Naive thymus-derived CD4-positive, alpha-beta T cell (primary cell): ENCODE measurements at places on chromosomes 5 and 9. TPM values are rescaled to one million over a fixed set of nuclear protein-coding genes. Genes with fewer than 3 reads are reported as not detected.

GRCh38 chr5:129118826-129119225, 24.3 kb downstream of the ISOC1 start:
- no peak for DNase-seq
- no peaks in the 10 kb centered on the region for H3K27me3 ChIP-seq
- no peaks in the 10 kb centered on the region for H3K4me1 ChIP-seq
- H3K27ac ChIP-seq, result no peak overlapping the region

GRCh38 chr5:72693546-72694205, 122.8 kb upstream of the TNPO1 start:
- H3K27ac ChIP-seq, result no peak overlapping the region
- H3K27me3 ChIP-seq, result no peaks in the 10 kb centered on the region
- no peaks in the 10 kb centered on the region for H3K4me1 ChIP-seq
- H3K4me3 ChIP-seq, result no peak overlapping the region

SHOC1 gene
- polyA plus RNA-seq, result not detected

- no peak overlapping the region for H3K27ac ChIP-seq
- H3K27me3 ChIP-seq, result no peaks in the 10 kb centered on the region
- no peaks in the 10 kb centered on the region for H3K36me3 ChIP-seq
- H3K4me1 ChIP-seq, result no peaks in the 10 kb centered on the region
- DNase-seq, result no peak
- no peak overlapping the region for H3K4me3 ChIP-seq
Observed at GRCh38 chr5:176847726-176848290, 37.4 kb downstream of the UNC5A start.

SLC6A19 gene
- not detected for polyA plus RNA-seq

DNA sequence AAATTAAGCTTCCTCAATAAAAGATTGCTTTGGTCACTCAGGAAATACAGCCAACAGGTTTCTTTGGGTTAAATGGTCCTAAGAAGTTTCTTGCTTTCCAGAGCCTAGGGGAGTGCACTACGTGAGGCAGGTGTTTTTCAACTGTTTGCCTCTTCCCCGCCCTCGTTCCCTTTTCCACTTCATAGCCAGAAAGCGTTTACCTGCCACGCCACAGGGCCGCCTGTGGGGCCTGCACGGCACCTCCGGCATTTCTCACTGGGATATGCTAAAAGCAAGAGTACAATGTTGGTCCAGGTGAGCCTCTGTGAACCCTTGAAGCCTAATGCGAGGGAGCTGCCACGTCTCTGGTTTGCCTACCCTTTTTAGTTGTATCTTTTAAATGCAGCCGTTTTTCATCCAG, 167.6 kb upstream of the OTULINL start:
- no peaks in the 10 kb centered on the region for H3K36me3 ChIP-seq
- H3K4me1 ChIP-seq, result peaks cover 31% of the 10 kb centered on the region

DNA sequence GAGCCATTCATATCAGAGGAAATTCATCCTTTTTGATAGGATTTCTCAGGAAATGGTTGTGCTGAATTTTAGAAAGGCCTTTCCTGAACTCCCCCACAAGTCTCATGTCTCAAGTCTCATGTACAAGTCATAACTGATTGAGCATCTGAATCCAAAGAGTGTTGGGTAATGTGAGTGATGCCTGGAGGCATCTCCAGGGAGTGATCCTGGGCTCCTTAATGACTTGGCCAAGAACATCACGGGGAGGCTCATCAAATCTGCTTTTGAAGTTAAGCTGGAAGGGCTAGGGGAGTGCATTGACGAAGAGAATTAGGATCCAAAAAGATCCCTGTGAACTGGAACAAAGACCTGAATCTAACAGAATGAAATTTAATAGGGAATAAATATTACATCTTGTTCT, 79.2 kb downstream of the MAST4 start:
- no peak overlapping the region for H3K4me3 ChIP-seq
- no peaks in the 10 kb centered on the region for H3K4me1 ChIP-seq
- no peaks in the 10 kb centered on the region for H3K27me3 ChIP-seq
- H3K27ac ChIP-seq, result no peak overlapping the region

GRCh38 chr9:122888480-122888879, 16.7 kb downstream of the RC3H2 start:
- H3K4me1 ChIP-seq, result no peaks in the 10 kb centered on the region
- DNase-seq, result no peak
- no peak overlapping the region for H3K4me3 ChIP-seq
- H3K27ac ChIP-seq, result no peak overlapping the region
- no peaks in the 10 kb centered on the region for H3K27me3 ChIP-seq

DNA sequence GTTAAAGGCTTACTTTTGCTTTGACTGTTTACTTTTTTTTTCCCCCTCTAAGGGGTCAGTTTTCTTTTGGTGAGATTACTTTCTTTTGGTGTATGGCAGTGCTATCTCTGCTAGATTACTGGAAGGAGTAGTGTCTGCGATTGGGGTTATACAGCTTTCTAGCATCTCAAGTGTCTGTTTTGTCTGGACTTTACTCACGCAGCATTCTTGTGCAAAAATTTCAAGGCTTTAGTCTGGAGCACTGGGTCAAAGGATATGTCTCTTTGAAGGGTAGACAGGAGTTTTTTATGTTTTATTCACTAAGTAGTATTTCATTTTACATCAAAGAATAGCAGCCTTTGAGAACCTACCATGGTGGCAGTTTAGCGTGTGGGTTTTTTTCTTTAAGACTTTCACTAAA, 52.6 kb downstream of the NDUFS4 start:
- H3K4me1 ChIP-seq, result no peaks in the 10 kb centered on the region
- H3K36me3 ChIP-seq, result no peaks in the 10 kb centered on the region
- no peak overlapping the region for H3K4me3 ChIP-seq
- no peak overlapping the region for H3K27ac ChIP-seq
- DNase-seq, result no peak
- no peaks in the 10 kb centered on the region for H3K27me3 ChIP-seq

DNA sequence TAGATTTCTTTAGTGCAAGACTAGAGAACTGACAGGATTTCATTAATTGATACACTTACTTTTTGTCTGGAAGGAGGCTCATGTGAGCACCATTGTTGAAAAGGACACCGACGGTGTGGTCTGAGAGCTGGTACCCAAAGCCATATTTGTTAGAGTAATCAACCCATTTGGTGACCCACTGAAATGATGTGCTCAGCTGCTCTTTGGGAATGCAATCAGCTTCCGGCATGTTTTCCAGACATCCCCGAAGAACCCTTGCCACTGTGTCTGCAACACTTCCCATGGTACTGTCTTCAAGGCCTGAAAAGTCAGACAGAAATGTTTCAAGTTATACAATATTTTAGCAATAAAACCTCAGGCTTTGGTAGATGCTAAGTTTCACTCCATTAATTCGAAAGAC, 4.4 kb downstream of the PLK2 start:
- H3K27me3 ChIP-seq, result no peaks in the 10 kb centered on the region
- no peak overlapping the region for H3K27ac ChIP-seq
- no peaks in the 10 kb centered on the region for H3K36me3 ChIP-seq
- H3K4me1 ChIP-seq, result peaks cover 9% of the 10 kb centered on the region

PFN3 gene
- not detected for polyA plus RNA-seq

- no peak overlapping the region for H3K4me3 ChIP-seq
- no peaks in the 10 kb centered on the region for H3K27me3 ChIP-seq
- peaks cover 11% of the 10 kb centered on the region for H3K4me1 ChIP-seq
- H3K36me3 ChIP-seq, result no peaks in the 10 kb centered on the region
Observed at GRCh38 chr5:143226872-143227271, 176.6 kb downstream of the NR3C1 start.

DNA sequence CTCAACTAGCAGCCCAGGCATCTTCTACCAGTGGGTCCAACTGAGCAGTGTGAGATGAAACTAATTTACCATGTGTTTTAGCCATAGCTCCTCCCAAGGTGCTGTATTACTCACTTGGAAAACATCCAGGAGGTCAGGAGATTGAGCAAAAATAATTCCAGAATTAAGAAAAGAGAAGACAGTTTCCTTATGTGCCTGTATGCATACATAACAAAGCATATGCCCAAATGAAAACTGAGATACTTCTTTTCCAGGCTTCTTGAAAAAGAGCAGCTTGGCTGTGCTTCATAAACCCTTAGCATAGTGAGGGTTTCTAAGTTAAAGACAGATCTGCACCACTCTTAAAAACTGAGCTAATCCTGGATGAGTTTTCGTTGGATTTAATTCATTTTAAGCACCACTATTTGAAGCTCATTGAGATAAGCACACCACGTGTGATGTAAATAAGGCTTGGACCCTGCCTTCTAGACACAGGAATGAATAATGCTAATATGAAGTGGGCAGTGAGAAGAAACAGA, 119.4 kb downstream of the ADAMTS12 start:
- no peaks in the 10 kb centered on the region for H3K27me3 ChIP-seq
- no peaks in the 10 kb centered on the region for H3K4me1 ChIP-seq
- no peaks in the 10 kb centered on the region for H3K36me3 ChIP-seq
- no peak overlapping the region for H3K4me3 ChIP-seq
- no peak overlapping the region for H3K27ac ChIP-seq
- no peak for DNase-seq

GRCh38 chr9:37943345-37944265, 39.7 kb upstream of the SLC25A51 start:
- no peaks in the 10 kb centered on the region for H3K36me3 ChIP-seq
- H3K27ac ChIP-seq, result no peak overlapping the region
- H3K4me3 ChIP-seq, result no peak overlapping the region
- no peaks in the 10 kb centered on the region for H3K4me1 ChIP-seq

GRCh38 chr5:14678773-14679334, 14.3 kb downstream of the OTULIN start:
- peaks cover 26% of the 10 kb centered on the region for H3K4me1 ChIP-seq
- no peak overlapping the region for H3K27ac ChIP-seq
- H3K36me3 ChIP-seq, result no peaks in the 10 kb centered on the region
- H3K27me3 ChIP-seq, result no peaks in the 10 kb centered on the region
- DNase-seq, result no peak
- no peak overlapping the region for H3K4me3 ChIP-seq

TAS2R1 gene
- polyA plus RNA-seq, result not detected

DNA sequence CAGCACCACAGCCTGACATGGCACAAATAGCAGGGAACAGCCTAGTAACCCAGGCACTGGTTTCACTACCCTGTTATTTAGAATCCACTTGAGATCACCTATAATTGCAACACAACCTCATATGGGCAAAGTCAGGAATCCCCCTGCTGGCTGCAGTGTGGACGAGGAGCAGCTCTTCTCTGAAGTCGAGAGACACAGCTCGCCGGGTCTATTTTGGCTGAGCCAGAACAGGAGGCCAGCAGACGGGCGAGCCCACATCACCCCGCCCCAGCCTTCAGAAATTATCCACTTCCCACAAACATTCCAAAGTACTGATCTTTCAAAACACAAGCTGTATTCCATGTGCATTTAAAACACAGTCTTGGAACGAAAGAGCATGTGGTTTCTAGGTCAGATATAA, 179.0 kb downstream of the ROR2 start:
- no peaks in the 10 kb centered on the region for H3K36me3 ChIP-seq
- no peaks in the 10 kb centered on the region for H3K27me3 ChIP-seq
- H3K4me3 ChIP-seq, result no peak overlapping the region
- DNase-seq, result no peak
- peaks cover 4% of the 10 kb centered on the region for H3K4me1 ChIP-seq

GRCh38 chr5:166431456-166431855, 1860.0 kb upstream of the WWC1 start:
- H3K36me3 ChIP-seq, result no peaks in the 10 kb centered on the region
- no peak overlapping the region for H3K27ac ChIP-seq
- no peak for DNase-seq
- no peak overlapping the region for H3K4me3 ChIP-seq
- H3K27me3 ChIP-seq, result no peaks in the 10 kb centered on the region

GRCh38 chr9:128001779-128002298, 21.1 kb upstream of the EEIG1 start:
- H3K27me3 ChIP-seq, result no peaks in the 10 kb centered on the region
- H3K4me1 ChIP-seq, result peaks cover 43% of the 10 kb centered on the region
- no peak overlapping the region for H3K27ac ChIP-seq
- H3K36me3 ChIP-seq, result no peaks in the 10 kb centered on the region

ANKRD55 gene
- polyA plus RNA-seq, result 48.2 TPM

TARS1 gene
- polyA plus RNA-seq, result 58.5 TPM

- H3K4me1 ChIP-seq, result no peaks in the 10 kb centered on the region
- no peak overlapping the region for H3K4me3 ChIP-seq
- no peaks in the 10 kb centered on the region for H3K27me3 ChIP-seq
- H3K27ac ChIP-seq, result no peak overlapping the region
- no peak for DNase-seq
- no peaks in the 10 kb centered on the region for H3K36me3 ChIP-seq
Observed at GRCh38 chr5:90865180-90865579, 306.6 kb downstream of the ADGRV1 start.

- no peak overlapping the region for H3K27ac ChIP-seq
- H3K27me3 ChIP-seq, result no peaks in the 10 kb centered on the region
- H3K4me3 ChIP-seq, result no peak overlapping the region
- no peaks in the 10 kb centered on the region for H3K36me3 ChIP-seq
Observed at GRCh38 chr5:124910354-124911016, 164.0 kb upstream of the ZNF608 start.

DNA sequence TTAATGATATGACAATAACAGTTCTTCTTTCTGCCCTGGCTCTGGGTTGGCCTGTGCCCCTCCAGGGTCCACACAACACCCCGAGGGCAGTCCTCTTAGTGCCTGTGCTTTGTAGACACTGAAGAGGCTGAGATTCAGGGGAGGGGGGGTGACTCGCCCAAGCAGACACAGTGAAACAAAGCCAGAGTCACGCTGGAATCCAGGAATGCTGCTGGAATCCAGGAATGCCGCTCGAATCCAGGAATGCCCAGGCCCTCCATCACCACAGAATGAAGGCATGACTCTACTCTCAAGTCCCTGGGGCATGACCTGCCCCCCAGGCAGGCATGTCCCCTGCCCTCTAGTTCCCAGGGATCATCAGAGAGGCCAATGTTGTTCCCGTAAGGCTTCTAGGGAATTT, 73.1 kb downstream of the LRSAM1 start:
- no peak for DNase-seq
- H3K4me3 ChIP-seq, result no peak overlapping the region
- H3K27me3 ChIP-seq, result no peaks in the 10 kb centered on the region
- H3K4me1 ChIP-seq, result no peaks in the 10 kb centered on the region
- no peaks in the 10 kb centered on the region for H3K36me3 ChIP-seq
- no peak overlapping the region for H3K27ac ChIP-seq

COL23A1 gene
- polyA plus RNA-seq, result not detected

WNT8A gene
- polyA plus RNA-seq, result not detected

ZNF366 gene
- not detected for polyA plus RNA-seq
